DMS153 (cell line): ENCODE measurements at places on chromosomes 5 and 9.

DNA sequence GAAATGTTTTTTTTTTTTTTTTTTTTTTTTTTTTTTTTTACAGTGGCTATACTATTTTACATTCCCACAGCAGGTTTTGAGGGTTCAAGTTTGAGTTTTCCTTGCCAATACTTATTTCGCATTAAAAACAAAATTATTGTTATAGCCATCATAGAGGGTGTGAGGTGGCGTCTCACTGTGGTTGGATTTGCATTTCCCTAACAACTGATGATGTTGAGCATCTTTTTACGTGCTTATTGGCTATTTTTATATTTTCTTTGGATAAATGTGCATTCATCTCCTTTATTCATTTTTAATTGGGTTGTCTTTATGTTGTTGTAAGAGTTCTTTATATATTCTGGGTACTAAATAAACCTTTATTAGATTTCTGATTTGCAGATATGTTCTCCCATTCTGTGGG lies 18.9 kb upstream of the UBLCP1 start:
- DNase-seq: no peak

- DNase-seq: no peak
Observed at GRCh38 chr5:166073901-166074581, 2217.4 kb upstream of the WWC1 start.

- DNase-seq: no peak
Observed at GRCh38 chr9:109433476-109433875, 64.6 kb downstream of the PTPN3 start.

DNA sequence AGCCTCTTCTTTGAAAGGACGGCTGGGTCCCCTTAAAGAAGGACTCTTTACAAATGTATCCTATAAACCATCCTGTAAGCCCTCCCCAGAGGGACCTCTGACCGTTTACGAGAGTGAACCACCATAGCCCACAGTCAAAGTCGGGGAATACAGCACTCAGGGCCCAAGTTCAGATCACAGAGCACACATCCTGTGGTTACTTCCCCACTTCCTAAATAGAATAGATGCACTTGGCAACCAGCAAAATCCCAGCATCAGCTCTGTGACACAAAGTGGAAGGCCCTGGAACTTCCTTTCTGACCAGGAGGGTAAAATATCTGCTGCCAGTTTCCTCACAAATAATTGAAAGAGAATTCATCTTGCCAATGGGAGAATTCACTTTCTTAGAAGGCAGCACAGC lies 6.9 kb upstream of the IGFBPL1 start:
- DNase-seq: no peak

DNA sequence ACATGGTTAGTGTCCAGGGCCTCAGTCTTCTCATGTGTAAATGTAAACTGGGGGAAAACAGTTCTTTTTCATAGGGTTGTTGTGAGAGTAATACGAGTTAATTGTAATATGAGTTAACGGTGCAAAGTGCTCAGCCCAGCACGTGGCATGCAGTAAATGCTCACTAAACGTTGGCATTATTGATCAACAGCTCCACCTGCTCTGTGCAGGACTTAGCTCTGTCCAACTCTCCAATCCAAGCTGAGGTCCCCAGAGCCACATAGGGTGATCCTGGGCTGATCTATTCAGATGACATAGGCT lies 28.3 kb downstream of the SPOCK1 start:
- DNase-seq: no peak

- DNase-seq: no peak
Observed at GRCh38 chr9:121283856-121284732, 16.1 kb downstream of the GSN start.

- peak; percentile 72 for DNase-seq
Observed at GRCh38 chr9:127931092-127931881, 710 bp upstream of the PIP5KL1 start.

- DNase-seq: no peak
Observed at GRCh38 chr5:178545176-178545575, 45.0 kb downstream of the COL23A1 start.

DNA sequence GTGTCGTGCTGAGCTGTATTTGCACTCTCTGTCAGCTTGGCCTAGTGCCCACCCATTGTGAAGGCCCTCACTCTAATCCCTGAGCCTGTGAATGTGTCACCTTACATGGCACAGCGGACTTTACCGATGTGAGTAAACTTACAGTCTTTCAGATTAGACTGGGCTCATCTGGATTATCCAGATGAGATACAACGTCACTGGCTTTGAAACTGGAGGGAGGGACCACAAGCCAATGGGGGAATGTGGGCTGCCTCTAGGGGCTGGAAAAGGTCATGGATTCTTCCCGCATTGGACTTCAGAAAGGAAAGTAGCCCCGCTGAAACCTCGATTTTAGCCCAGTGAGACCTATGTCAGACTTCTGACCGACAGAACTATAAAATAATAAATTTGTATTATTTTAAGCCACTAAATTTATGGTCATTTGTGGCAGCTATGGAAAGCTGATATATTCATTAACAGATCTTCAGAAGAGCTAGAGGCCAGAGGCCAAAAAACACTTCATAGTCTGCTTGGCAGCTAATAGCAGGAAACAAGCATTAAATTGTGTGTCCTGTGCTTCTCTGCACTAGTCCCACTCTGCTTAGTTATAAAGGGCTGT lies 139.0 kb upstream of the GAS1 start:
- DNase-seq: no peak

GRCh38 chr9:91789941-91790340 lies 160.1 kb downstream of the ROR2 start:
- DNase-seq: no peak

DNA sequence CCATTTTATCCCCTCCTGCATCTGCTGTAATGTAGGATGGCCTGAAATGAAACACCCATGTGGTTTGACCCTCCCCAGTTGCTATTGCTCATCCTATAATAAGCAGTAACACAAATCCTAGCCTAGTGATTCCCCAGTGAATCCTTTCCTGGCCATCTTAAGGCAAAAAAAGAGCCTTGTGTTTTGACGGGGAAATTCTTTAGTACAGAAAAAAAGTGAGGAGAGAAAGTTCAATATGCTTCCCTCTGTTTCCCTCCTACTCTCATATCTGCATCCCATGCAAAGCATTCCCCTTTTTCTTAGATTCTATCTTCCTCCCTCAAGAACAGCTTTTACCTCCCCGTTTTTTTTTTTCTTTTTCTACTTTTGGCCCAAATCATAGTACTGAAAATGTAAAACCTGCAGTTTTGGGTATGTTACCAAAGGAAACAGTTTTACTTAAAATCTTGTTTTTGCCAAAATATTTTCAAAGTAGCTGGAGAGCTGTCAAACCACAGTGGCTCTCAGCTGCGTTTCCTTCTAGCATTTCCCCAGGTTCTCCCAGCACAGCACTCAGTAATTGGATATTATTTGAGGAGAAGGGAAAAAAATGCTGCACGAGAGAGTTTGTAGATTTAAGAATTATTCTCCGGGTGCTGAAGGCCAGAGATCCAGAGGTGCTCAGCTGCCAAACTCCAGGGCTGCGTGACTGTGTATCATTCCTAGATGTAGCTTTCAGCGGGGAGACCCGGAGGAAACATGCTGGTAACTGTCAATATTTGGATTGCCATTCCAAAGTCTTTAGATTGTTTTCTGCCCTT lies 321.4 kb downstream of the NPR3 start:
- no peak for DNase-seq

GRCh38 chr5:1008451-1009358 lies at the start of gene NKD2:
NKD2 (plus strand) TSS chr5:1008802; CDS start chr5:1009058, 256 bp downstream.
- no peak for DNase-seq

DNA sequence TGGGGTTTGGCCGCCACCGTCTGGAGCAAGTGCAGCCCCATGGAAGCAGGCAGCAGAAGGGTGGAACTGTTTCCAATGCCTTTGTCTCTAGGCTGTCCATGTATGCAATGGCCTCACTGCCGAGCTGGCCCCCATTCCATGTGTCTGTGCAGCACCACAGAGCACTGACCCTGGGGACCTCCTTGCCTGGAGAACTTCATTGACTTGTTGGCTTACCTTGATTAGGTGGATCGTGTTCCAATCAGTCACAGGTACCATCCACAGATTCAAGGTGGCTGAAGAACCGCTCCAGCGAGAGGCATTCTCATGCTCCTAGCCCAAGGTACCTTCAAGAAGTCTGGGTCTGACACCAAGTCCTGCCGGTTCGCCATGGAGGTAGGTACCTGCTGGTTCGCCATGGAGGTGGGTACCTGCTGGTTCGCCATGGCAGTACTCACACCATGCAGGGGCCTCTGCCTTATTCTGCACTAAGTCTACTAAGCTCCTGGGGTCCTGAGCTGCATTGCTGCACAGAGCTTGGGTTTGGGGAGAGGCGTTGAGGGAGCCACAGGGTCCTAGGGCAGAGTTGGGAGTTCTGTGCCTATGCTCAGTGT lies 358.3 kb upstream of the IRX1 start:
- DNase-seq: no peak

DNA sequence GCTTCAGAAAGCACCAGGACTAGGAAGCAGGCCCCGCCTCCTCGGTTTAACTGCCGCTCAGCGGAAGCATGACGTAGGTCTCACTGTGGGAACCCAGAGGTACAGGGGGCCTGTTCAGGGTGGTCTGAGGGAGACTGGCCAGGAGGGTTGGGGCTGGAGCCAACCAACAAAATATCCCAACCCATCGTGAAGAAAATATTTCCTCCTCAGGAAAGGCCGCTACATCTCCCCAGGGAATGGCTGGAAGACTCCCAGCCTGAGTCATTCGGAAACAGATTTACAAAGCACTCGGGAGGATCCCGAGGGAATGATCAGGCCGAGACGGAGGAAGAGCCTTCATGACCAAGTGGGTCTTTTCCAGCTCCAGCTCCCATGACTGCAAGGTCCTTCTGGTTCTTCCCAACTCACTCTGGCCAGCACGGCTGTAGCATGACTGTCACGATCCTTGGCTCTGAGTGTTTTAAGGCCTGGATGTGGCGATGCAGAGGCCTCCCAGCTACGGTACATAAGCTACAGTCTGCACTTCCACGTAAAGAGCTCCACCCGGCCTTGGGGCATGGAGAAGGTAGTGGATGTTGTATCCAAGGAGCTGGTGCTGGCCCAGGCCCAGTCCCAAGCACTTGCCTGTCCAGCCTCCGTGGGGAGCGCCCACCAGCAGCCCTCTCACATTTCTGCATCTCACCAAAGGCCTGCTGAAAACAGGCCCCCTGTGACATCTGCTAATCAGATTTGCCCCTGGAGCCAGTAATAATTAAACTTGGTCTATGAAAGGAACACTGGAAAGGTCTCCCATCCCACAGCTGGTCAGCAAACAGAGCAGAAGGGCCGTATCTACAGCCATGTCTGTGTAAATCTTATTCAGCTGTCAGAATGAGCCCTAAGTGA lies 100.6 kb downstream of the LHFPL2 start:
- DNase-seq: no peak

GRCh38 chr9:114218264-114219120 lies 63.2 kb downstream of the COL27A1 start:
- DNase-seq: no peak

- no peak for DNase-seq
Observed at GRCh38 chr9:33943389-33943788, 105.3 kb downstream of the UBAP2 start.

GRCh38 chr9:34956648-34957047 lies 1.4 kb upstream of the PHF24 start:
- DNase-seq: no peak

DNA sequence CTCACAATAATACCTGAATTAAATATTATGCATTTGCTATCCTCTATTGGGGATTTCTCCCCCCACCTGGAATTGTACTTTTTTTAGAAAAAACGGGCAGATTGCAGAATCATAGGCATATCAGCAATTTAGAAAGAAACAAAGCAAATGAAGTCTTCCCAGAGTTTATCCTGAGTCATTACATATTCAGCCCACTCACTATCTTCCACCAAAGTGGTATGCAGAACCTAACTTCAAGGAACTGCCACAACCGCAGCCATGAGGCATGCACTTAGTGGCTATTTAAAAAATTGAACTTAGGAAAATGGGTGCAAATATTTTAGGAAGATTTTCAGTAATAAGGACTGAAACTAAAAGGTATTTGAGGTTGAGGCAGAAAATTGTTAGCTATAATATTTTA lies 48.6 kb downstream of the UBAP1 start:
- no peak for DNase-seq

DNA sequence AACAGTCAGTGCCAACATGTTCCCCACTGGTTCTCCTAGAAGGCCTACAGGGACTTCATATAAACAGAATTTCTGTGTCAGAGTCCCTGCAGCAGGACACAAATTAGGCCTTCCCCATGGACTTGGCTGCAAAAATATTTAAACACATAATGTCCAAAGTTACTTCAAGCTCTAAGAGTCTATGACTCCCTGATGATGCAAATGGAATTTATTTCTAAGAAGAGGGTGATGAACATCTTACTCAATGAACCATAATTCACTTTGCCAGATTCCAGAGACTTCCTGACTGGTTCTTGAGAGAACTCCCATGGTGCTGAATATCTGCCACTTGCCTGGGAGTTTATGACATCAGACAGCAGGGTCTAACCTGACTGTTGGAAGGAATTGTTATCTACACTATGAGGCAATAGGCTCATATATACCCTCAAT lies 32.7 kb upstream of the ADRA1B start:
- no peak for DNase-seq

DNA sequence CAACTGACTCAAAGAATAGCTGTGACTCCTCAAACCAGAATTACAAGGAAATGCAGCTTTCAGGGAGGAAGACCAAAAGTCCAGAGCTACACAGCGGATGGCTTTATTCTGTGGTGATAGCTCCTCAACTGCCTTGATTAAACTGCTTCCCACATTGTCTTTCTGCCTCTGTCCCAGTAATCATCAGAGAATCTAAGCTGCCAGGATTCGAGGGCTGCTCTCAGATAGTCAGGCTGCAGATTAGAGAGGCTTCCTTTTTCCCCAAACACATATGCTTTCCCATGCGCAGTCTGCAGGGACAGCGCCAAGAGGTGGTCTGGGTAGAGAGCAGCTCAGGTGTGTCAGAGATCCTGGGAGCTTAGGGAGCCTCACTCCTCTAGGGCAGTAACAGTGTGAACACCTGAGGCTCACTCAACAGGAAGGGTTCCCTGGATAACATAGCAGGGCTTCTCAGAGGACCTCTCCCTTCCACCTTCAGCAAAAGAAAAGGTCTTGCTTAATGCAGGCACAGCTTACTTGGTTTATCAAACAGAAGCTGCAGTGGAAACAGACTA lies 439.9 kb upstream of the TLE4 start:
- DNase-seq: no peak

DNA sequence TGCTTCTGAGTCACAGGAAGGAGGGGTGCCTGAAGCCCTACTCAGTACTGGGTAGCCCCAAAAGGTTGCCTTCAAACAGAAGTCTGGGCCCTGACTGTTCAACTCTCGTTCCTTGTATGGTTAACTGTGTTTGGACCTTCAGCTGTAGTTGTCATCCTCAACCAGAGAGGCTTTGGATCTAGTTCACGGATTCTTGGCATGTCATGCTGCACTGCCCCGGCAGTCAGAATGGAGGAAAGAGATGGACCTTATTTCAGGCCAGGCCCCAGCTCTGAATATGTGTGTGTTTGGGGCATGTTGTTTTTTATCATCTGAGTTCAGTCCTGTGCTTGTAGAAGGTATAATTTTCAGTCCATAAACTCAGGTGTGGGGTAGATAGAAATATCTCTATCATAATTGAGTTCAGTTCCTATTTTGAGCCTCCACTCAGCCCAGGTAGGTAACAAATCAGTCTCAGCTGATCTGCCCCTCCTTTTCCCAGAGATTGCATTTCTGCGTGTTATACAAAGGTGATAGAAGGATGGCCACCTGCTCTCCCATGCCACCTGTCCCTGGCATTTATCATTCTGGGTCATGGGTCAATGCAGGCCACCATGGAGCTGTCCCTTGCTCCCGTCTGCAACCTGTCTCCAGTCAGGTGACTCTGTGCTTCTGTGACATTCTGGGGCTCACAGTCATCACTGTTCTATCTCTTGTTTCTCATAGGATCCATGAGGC lies 127.5 kb upstream of the CPEB4 start:
- DNase-seq: no peak

GRCh38 chr5:139186752-139187326 lies 11.3 kb downstream of the SIL1 start:
- no peak for DNase-seq

- no peak for DNase-seq
Observed at GRCh38 chr9:111237447-111237846, 92.6 kb downstream of the OR2K2 start.
